ENCODE measurements at places on chromosomes 1 and 21. TPM values are rescaled to one million over a fixed set of nuclear protein-coding genes. Genes with fewer than 3 reads are reported as not detected.
A peak's percentile ranks its signal among the peaks of the same experiment; 100 is the strongest.

The HES3 gene
- total RNA-seq: not detected

DNA sequence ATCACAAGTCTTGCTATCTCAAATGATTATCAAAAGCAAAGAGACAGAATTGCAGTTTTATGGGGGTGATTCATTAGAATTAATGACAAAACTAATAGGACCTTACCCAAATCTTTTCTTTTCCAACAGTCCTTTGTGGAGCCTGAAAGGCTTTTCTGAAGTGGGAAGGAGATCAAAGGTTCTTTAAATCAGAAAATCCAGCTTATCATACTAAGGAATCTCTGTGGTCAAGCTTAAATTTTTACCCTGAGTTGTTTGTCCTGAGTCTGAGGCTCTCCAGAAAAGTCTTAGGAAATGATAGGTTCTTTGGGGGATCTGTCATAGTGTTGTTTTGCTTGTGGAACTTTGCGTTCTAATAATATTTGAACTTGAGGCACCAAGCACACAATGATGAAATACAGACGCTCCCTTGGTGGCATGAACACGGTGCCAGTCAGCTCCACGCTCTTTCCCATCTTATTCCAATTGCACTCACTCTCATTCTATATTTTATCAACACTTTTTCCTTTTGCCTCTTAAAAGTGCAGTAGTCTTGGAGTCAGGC, 38.0 kb upstream of the COL24A1 start:
- no peak overlapping the region for H3K27ac ChIP-seq
- H3K27me3 ChIP-seq: no peaks in the 10 kb centered on the region
- no peaks in the 10 kb centered on the region for H3K4me1 ChIP-seq
- no peak for DNase-seq
- no peaks in the 10 kb centered on the region for H3K36me3 ChIP-seq

The PTPRC gene
- 438 TPM for total RNA-seq

GRCh38 chr1:91745640-91746373, 140.1 kb downstream of the TGFBR3 start:
- no peak for DNase-seq
- no peaks in the 10 kb centered on the region for H3K27me3 ChIP-seq
- H3K4me1 ChIP-seq: peaks cover 10% of the 10 kb centered on the region
- H3K27ac ChIP-seq: no peak overlapping the region
- H3K4me3 ChIP-seq: no peak overlapping the region

- DNase-seq: no peak
- H3K4me3 ChIP-seq: no peak overlapping the region
- no peaks in the 10 kb centered on the region for H3K36me3 ChIP-seq
- H3K4me1 ChIP-seq: no peaks in the 10 kb centered on the region
- H3K27me3 ChIP-seq: peaks cover 2% of the 10 kb centered on the region
These were observed 200.5 kb upstream of the C1orf105 start for GRCh38 chr1:172219966-172220365.

DNA sequence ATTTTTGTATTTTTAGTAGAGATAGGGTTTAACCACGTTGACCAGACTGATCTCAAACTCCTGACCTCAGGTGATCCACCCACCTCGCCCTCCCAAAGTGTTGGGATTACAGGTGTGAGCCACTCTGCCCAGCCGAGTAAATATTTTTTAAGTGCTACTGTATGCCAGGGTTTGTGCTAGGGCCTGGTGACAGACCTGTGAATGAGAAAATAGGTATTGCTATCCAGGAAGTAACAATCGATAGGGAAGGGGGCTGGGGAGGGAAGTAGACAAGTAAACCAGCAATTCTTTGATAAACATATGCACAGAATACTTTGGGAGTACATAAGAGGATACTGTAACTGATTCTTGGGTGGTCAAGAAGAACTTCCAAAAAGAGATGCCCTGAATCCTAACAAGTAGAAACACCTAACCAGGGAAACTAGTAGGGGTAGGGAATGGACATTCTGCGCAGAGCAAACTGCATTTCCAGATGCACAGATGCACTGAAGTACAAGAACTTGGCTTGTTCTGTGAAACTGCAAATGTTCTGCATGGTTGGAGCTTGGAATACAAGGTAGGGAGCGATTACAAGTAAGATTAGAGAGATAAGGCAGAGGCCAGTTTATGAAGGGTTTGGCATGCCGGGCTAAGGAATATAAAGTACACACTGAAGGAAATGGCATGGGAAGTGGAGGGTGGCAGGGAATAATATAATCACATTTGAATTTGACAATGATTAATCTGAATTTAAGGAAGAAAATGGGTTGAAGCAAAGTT, 19.0 kb upstream of the DOCK7 start:
- H3K36me3 ChIP-seq: no peaks in the 10 kb centered on the region
- no peak for DNase-seq
- H3K27me3 ChIP-seq: peaks cover 4% of the 10 kb centered on the region

The ARTN gene
- total RNA-seq: 0.43 TPM

DNA sequence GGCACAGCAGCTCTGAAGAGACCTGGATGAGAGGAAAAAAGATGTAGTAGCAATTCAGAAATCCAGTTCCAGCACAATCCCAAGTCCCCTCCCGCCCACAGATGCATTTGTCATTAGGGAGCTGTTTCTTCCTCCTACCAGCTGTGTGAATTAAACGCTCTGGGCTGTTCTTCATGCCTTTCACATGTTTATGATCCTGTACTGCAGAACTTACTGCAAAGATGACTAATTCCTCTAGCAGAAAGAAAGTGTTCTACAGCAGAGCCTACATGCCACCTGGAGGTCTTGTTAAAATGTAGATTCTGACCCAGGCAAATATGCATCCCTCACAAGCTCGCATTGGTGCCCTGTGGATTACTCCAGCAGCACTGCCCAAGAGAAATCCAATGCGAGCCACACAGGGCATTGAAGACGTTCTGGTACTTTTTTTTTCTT, 6.5 kb downstream of the ENO1 start:
- H3K4me1 ChIP-seq: peaks cover 68% of the 10 kb centered on the region
- H3K36me3 ChIP-seq: peaks cover 96% of the 10 kb centered on the region
- no peaks in the 10 kb centered on the region for H3K27me3 ChIP-seq
- H3K4me3 ChIP-seq: peak overlapping the region; percentile 92

The PAQR6 gene
- 4.6 TPM for total RNA-seq

DNA sequence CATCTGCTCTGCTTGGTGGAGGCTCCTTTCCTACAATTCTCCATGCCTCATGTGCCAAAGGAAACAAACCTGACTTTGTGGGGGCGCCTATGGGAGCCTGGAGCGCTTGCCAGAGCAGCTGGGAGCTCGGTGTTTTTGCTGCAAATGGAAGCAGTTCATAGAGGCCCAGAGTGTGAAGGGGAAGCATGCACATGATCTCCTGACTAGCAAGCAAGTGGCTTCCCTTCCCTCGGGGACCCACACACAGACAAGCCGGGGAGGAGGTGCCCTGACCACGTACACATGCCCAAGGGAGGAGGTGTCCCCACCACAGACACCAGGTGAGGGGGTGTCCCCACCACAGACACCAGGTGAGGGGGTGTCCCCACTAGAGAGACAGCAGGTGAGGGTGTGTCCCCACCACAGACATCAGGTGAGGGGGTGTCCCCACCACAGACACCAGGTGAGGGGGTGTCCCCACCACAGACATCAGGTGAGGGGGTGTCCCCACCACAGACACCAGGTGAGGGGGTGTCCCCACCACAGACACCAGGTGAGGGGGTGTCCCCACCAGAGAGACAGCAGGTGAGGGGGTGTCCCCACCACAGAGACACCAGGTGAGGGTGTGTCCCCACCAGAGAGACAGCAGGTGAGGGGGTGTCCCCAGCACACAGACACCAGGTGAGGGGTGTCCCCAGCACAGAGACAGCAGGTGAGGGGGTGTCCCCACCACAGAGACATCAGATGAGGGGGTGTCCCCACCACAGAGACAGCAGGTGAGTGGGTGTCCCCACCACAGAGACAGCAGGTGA, 106.8 kb downstream of the CRYAA start:
- H3K4me3 ChIP-seq: no peak overlapping the region
- peaks cover 2% of the 10 kb centered on the region for H3K4me1 ChIP-seq
- H3K36me3 ChIP-seq: no peaks in the 10 kb centered on the region
- DNase-seq: no peak
- no peak overlapping the region for H3K27ac ChIP-seq
- peaks cover 5% of the 10 kb centered on the region for H3K27me3 ChIP-seq

DNA sequence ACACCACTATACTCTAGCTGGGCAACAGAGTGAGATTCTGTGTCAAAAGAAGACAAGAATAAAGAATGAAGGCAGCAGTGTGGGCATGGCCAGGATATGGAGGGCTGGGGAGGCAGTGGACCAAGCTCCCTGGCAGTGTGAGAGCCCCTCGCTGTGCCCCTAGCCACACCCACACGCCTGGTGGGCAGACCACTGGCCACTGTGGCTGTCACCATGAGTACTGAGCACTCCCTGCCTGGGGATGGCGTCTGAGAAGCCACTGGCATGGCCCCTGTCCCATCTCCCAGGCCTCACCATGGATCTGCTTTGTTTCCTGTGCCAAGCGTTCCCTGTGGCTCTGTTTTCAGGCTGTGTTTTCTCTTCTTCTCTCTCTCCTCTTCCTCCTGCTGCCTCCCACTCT, 51.7 kb downstream of the STUM start:
- H3K36me3 ChIP-seq: no peaks in the 10 kb centered on the region
- no peak overlapping the region for H3K4me3 ChIP-seq
- peaks cover 3% of the 10 kb centered on the region for H3K4me1 ChIP-seq
- DNase-seq: no peak
- no peak overlapping the region for H3K27ac ChIP-seq

- no peaks in the 10 kb centered on the region for H3K27me3 ChIP-seq
- H3K4me3 ChIP-seq: no peak overlapping the region
These were observed 36.4 kb upstream of the TARBP1 start for GRCh38 chr1:234515411-234515810.

DNA sequence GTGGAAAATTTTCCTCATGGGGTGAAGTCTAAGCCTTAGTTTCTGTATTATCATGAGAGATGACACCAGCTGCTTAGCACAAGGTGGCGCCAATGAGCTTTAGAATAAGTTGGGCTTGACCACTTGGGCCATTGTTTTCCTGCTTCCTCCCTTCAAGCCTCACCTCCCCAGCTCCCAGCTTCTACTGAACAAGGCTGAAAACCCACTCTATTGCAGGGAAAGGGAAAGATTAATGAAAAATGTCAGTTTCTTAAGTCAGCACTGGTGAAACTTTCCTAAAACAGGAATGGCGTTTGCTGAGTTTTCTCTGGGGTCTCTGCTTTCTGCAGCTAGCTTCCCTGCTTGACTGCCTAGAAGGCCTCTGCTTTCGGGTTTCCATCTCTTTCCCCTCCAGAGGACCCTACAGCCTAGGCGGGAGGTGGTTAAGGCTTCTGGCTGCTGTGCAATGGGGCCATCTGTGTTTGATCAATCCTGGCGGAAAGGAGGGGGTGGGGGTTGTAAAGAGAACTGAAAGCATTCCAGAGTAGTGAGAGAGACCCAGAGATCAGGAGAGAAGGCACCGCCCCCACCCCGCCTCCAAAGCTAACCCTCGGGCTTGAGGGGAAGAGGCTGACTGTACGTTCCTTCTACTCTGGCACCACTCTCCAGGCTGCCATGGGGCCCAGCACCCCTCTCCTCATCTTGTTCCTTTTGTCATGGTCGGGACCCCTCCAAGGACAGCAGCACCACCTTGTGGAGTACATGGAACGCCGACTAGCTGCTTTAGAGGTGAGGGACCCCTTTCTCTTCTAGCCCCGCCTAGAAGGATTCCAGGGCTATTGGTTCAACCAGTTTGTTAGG, at the start of gene OLFML3:
TSS of gene OLFML3 (plus strand) at position 612 of the 840 bp plus-strand sequence. CDS start at position 655, 43 bp downstream.
- H3K27ac ChIP-seq: peak within 1 kb of the TSS; percentile 10
- no peak within 1 kb of the TSS for H3K4me3 ChIP-seq
- peaks cover 18% of the 10 kb centered on the region for H3K36me3 ChIP-seq

DNA sequence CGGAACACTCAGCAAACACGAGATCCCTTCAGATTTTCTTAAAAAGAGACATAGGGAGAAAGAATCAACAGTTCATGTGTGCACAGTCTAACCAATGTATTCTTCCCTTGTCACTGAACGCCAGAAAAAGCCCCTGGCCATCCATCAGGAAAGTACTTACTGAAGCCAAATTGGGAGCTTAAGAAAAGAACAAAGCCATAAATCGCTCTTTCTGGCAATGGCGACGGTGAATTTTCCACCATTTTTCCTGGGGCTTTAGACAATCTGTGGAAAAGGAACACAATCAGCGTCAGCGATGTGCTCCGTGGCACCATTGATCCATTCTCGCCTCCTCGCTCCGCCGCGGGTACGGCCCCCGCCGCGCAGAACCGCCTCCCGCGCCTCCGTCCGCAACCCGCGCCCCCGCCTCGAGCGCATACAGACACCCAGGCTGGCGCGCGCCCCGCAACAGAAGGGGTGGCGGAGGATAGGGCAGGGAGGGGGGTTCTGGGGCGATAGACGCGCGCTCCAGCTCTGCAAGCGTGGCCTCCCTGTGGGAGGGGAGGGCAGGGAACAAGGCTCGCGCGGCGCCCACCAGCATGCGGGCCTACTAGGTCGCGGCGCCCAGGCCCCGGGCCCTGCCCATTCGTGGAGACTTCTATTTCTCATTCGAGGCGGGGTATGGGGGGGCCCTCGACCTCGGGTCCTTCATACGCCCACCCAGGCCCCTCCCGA, 440 bp downstream of the PIGP start:
- H3K27me3 ChIP-seq: peaks cover 5% of the 10 kb centered on the region
- peak overlapping the region; percentile 93 for H3K27ac ChIP-seq
- H3K36me3 ChIP-seq: peaks cover 24% of the 10 kb centered on the region
- peak overlapping the region; percentile 81 for H3K4me3 ChIP-seq

Data from activated CD4-positive, alpha-beta T cell treated with anti-CD3 and anti-CD28 coated beads, Interleukin-2, amount 10 ng/mL, durations not matched to agents 24 days and 14 days (primary cell).